Mucosa of descending colon (tissue), 3 donors: ENCODE measurements at places on chromosomes 1 and 21. TPM values are rescaled to one million over a fixed set of nuclear protein-coding genes. Genes with fewer than 3 reads are reported as not detected.

GRCh38 chr1:72283307-72284083 lies 1.2 kb upstream of the NEGR1 start:
- peak; percentile 64 for DNase-seq

The GBP2 gene
- total RNA-seq: 68.9 TPM

GRCh38 chr1:93148001-93148400 lies 32.2 kb downstream of the TMED5 start:
- no peak for DNase-seq

- DNase-seq: no peak
Measured at GRCh38 chr1:242005866-242006535, 7.1 kb upstream of the MAP1LC3C start.

- DNase-seq: no peak
Measured at GRCh38 chr1:62392951-62393350, 43.9 kb upstream of the USP1 start.

GRCh38 chr1:80926531-80926930 lies 874.2 kb upstream of the ADGRL2 start:
- no peak for DNase-seq

DNA sequence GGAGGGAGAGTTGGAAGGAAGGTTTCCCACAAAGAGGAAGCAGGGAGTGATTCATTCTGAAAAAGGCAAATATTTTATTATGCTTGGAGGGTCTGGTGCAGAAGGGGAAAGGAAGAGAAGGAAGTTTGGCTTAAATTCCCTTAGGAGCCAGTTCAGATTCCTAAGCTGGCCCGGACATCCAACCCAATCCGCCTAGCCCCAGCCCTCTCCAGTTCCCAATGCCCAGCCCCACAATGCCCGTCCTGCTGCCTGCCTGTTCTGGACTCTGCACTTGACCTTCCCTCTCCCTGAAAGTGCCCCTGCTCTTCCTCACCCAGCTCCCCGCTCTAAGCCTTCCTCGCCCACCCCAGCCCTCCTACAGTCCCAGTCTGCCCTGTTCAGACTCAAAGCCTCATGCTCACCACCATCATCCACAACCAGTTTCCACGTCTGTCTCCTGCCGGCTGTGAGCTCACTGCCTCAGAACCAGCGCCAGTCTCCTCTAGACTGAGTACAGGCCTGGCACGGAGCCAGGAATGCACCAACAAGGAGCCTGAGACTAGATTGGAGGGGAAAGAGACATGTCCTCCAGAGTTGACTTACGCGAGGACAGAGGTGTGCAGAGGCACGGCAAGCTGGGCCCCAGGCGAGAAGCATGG lies 18.9 kb downstream of the CAPN2 start:
- peak; percentile 60 for DNase-seq

DNA sequence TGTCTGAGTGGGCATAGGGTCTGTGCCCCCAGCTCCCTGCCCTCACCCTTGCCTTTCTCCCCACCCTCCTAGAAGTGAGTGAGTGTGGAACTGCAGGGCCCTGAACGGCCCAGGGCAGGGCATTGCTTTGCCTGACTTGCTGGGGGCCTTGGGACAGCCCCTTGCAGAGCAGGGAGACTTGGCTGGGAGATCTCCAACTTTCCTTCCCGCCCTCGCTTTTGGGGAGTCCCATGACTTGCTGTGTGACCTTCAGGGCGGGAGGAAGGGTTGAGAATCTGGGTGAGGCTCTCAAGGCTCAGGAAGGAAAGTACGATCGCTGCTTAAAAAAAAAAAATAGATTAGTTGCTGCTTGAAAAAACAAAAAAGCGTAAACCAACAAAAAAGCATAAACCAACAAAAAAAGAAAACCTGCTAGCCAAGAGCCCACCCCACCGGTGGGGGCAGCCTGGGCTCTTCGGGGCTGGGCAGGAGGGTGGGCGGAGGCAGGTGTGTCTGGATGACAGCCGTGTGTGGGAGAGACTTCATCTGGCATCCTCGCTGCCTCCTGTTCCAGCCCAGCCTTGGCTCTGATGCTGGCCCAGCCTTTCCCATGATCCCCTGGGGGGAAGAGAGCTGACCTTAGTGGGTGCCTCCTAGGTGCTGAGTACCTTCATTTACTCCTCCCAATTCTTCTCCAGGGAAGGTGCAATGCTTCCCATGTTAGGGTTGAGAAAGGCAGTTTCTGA lies 6.5 kb downstream of the NBL1 start:
- DNase-seq: no peak
